ENCODE measurements at places on chromosomes 5 and 9. TPM values are rescaled to one million over a fixed set of nuclear protein-coding genes. Genes with fewer than 3 reads are reported as not detected.

GALT gene
- 76.5 TPM for total RNA-seq

DBH gene
- not detected for total RNA-seq

PCDHA11 gene
- total RNA-seq = 1.8 TPM

HDAC3 gene
- 58.2 TPM for total RNA-seq

PCDHB11 gene
- total RNA-seq = 2.0 TPM

ACSL6 gene
- 1.4 TPM for total RNA-seq

SLC45A2 gene
- total RNA-seq = not detected

SEC16A gene
- total RNA-seq = 73.8 TPM

ATP10B gene
- total RNA-seq = not detected

PCDHGB3 gene
- total RNA-seq = 6.0 TPM

SLC34A1 gene
- total RNA-seq = not detected

RNF208 gene
- 4.5 TPM for total RNA-seq

TICAM2 gene
- total RNA-seq = 1.1 TPM

SEMA4D gene
- total RNA-seq = 19.9 TPM

CCL27 gene
- not detected for total RNA-seq

PCSK5 gene
- 13.0 TPM for total RNA-seq

STARD4 gene
- total RNA-seq = 21.7 TPM

NUTM2G gene
- total RNA-seq = not detected

SPATA31D4 gene
- not detected for total RNA-seq

BRINP1 gene
- total RNA-seq = 0.67 TPM

OR1Q1 gene
- not detected for total RNA-seq

C9orf50 gene
- not detected for total RNA-seq

NEURL1B gene
- 29.9 TPM for total RNA-seq

IDNK gene
- total RNA-seq = 8.1 TPM

RNF224 gene
- not detected for total RNA-seq

SH2D3C gene
- 18.2 TPM for total RNA-seq

GRIN1 gene
- total RNA-seq = not detected

BTNL8 gene
- total RNA-seq = 7.1 TPM

LARP1 gene
- 192 TPM for total RNA-seq

MLANA gene
- total RNA-seq = not detected

NMRK1 gene
- 22.2 TPM for total RNA-seq

HAPLN1 gene
- total RNA-seq = not detected

DOCK8 gene
- total RNA-seq = 19.5 TPM

SLC25A48 gene
- total RNA-seq = 0.33 TPM

ANKRD18B gene
- 0.59 TPM for total RNA-seq

All from thyroid gland (tissue), 4 donors.